ENCODE measurements at places on chromosomes 3 and 15. TPM values are rescaled to one million over a fixed set of nuclear protein-coding genes. Genes with fewer than 3 reads are reported as not detected.
A peak's percentile ranks its signal among the peaks of the same experiment; 100 is the strongest.

CCR8 gene
- total RNA-seq = not detected

DNA sequence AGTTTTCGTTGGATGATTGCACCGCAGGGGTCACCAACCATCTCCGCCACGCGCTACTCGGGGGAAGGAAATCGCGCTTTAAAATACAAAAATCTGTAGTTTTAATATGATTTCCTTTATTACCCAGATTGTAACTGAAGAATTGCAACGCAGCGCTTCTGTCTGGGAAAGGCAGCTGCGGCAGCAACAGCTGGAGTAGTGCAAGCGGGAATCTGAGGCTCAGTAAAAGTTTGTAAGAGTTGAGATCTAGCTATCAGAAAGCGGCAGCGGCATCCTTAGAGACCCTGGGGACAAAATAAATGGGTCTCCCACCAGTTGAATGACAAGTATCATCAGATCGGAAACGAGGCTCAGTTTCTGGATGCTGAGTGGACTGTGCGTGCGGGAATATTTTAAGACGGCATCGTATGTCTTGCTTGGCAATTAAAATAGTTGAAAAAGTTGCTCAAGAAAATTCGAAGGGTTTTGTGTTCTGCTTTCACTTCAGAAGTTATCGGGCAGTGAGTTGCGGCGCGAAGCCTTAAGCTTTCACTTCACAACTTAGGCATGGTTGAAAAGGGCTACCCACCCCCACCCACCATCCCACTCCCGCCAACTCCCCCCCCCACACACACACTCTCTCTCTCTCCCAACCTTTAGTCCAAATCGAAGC, 2.7 kb downstream of the MECOM start:
- peaks cover 53% of the 10 kb centered on the region for H3K4me1 ChIP-seq
- peak overlapping the region; percentile 81 for H3K27ac ChIP-seq
- H3K4me3 ChIP-seq = peak overlapping the region; percentile 77
- no peaks in the 10 kb centered on the region for H3K36me3 ChIP-seq
- H3K27me3 ChIP-seq = no peaks in the 10 kb centered on the region

DNA sequence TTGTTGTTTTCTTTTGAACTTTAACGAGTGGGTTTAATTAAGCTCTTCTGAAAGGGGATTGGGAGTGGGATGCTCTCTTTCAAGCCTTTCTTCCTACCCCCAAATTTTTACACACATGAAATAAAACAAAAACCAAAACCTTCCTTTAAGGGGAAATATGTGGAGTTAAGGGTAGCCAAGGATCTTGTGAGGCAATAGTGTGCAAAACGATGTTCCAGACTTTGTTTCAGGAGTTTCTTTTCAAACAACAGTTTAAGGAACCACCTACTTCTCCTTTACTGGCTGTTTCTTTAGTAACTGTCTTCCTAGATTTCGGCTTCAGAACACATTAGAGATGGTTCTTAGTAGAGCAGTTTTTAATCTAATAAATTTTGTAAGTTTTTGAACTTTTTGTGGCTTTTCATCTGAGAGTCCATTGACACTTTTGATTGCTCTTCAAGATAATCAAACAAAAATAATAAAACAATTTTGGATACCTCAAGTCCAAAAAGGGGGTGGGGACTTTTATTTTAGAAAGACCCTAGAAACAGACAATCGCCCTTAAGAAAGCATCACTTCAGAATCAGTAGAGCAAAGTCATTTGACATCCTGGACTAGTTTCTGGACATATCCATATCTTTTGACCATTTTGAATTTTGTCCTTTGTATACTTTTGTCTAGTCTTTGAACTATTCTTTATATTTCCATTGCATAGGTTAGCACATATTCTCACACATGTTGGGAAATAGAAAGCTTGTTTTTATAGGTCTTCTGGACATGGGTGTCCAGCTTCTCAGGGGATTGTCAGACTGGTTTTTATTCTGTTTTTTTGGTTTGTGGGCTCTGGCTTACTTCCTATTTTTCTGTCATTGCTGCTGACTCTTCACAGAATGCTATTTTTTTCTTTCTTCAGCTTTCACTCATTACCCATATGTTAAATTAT, 6.0 kb downstream of the DIPK2A start:
- no peak overlapping the region for H3K4me3 ChIP-seq
- H3K36me3 ChIP-seq = no peaks in the 10 kb centered on the region
- H3K27me3 ChIP-seq = no peaks in the 10 kb centered on the region

DNA sequence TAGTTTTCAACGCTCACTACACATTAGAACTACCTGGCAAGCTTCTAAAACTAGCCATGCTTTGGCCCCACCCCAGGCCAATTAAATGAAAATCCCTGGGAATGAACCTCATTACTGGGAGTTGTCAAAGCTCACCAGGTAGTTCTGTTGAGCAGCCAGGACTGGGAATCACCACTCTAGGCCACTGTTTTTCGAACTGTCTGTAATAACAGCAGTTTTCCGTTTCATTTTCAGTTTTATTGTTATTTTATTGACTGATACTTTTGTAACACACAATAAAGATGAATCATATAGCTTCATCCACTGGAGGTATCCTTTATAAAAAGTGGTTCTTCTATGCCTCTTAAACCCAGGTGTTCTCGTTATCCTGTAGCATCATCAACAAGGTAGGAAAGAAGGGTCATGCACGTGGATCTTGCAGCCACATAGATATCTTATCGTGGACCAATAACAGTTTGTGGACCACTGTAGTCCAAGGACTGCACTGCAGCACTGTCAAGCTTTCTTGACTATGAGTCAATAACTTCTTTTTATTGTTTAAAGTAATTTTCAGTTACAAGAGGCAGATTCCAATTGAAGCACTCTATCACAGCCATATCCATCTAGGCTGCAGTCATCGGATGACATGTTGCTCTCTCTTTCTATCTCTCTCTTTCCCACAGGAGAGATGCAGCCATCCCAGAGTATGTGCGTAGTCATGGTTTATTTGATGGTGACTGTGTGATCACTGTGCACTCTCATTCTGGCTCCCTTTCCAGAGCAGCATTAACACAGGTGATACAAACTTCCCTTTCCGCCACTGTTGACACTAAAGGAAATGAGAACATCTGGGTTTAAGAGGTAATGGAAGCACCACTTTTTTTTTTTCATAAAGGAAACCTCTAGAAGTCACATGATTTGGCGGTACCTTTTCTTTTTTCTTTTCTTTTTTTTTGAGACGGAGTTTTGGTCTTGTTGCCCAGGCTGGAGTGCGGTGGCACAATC, 39.0 kb upstream of the BLM start:
- H3K36me3 ChIP-seq = no peaks in the 10 kb centered on the region
- no peak for DNase-seq
- H3K27me3 ChIP-seq = no peaks in the 10 kb centered on the region
- H3K4me1 ChIP-seq = peaks cover 7% of the 10 kb centered on the region
- H3K4me3 ChIP-seq = no peak overlapping the region
- no peak overlapping the region for H3K27ac ChIP-seq

GRCh38 chr15:22925875-22926274, 54.3 kb downstream of the CYFIP1 start:
- no peak overlapping the region for H3K27ac ChIP-seq
- no peak for DNase-seq
- H3K4me1 ChIP-seq = no peaks in the 10 kb centered on the region
- peaks cover 6% of the 10 kb centered on the region for H3K36me3 ChIP-seq

DNA sequence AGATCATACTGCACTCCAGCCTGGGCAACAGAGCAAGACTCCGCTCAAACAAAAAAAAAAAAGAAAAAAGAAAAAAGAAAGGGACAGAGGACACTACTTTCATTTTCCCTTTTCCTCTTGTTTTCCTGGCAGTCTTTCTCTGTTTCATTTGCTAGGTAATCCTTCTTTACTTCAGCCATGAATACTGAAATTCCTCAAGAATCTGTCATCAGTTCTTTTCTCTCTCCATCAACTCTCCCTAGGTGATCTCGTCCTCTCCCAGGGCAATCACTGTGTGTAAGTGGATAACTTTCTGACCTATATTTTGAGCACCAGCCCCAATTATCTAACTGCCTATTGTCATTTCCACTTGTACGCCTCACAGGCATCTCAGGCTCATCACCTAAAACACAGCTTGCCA, 51.5 kb downstream of the TTC23 start:
- no peak overlapping the region for H3K27ac ChIP-seq
- DNase-seq = no peak
- no peak overlapping the region for H3K4me3 ChIP-seq
- no peaks in the 10 kb centered on the region for H3K27me3 ChIP-seq
- H3K36me3 ChIP-seq = no peaks in the 10 kb centered on the region

CKMT1A gene
- total RNA-seq = not detected

- no peaks in the 10 kb centered on the region for H3K4me1 ChIP-seq
- no peaks in the 10 kb centered on the region for H3K36me3 ChIP-seq
- no peak overlapping the region for H3K4me3 ChIP-seq
- DNase-seq = no peak
Measured at GRCh38 chr15:90855139-90855538, 13.2 kb upstream of the FURIN start.

- H3K27ac ChIP-seq = no peak overlapping the region
- DNase-seq = no peak
- no peaks in the 10 kb centered on the region for H3K36me3 ChIP-seq
- H3K4me3 ChIP-seq = no peak overlapping the region
- H3K4me1 ChIP-seq = no peaks in the 10 kb centered on the region
Measured at GRCh38 chr3:183437061-183437460, 8.6 kb upstream of the MCF2L2 start.

All from endothelial cell of umbilical vein (primary cell).